ENCODE measurements at places on chromosomes 4 and X. TPM values are rescaled to one million over a fixed set of nuclear protein-coding genes. Genes with fewer than 3 reads are reported as not detected.

Gene OPRPN
- not detected for total RNA-seq

DNA sequence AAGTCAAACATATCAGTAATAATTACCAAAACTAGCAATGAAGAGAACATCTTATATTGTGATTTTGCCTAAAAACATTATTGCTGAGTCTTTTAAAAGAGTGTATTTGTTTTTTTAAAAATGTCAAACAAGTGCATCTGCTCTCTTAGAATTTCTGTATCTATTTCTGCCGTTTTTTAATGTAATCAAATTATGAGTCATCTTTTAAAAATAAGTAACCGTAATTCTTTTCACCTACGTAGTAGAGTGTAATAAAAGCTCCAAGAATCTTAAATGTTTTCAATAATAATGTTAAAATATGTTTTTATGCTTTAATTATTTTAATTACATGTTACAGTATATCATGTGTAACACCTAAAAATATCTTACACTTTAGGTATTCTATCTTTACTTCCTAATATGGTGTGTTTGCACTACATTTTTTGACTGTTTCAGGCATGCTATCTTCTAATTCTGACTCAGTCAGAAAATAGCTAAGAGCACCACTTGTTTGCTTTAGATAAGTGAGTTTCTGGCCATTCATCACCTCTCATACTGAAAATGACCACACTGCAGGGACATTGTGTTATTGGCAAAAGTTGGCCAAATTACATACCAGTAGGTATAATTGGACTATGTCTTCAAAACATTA is 368.5 kb downstream of the PCDH7 start:
- no peak for DNase-seq

Gene NIPAL1
- total RNA-seq: 0.85 TPM

Gene HS6ST2
- total RNA-seq: not detected

Gene KLHL13
- total RNA-seq: 0.36 TPM

GRCh38 chrX:39576041-39576872 is 521.5 kb downstream of the BCOR start:
- no peak for DNase-seq

Gene IL3RA
- 0.45 TPM for total RNA-seq

DNA sequence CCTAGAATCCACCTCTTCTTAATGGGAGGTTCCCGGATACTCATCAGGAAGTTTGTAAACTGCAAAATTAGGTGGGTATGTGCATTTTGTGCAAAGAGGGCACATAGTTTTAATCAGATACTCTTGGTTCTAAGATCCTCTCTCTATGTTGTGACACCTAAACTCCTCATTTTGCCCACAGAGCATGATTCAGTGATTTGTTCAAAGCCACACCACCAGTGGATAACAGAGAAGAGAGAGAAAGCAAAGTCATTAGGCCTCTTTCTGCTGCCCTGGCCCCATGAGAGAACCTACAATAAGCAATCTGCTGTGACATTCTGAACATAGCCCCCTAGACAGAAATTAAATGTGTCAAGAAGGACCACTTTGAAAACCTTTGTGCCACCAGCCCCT is 72.3 kb upstream of the STIM2 start:
- no peak for DNase-seq

GRCh38 chr4:86496094-86497080 is 97.7 kb upstream of the PTPN13 start:
- DNase-seq: no peak

DNA sequence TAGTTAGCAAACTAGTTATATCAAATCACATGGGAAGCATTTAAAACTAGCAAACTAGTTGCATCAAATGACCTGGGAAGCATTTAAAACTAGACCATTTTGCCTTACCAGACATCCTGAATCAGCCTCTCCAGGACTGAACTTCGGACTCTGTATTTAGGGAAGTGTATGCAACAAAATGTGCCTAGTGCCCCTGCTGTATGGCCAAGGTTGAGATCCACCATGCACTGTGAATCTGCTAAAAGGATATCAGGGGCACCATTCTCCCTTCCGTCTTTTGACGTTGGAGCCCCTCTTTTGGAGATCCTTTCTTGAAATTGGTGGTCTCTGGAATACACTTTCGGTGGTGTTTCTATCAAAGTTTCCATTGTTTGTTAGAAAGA is 49.5 kb downstream of the CCNI start:
- no peak for DNase-seq

- DNase-seq: peak; percentile 42
These were observed 2.7 kb upstream of the GEMIN8 start for GRCh38 chrX:14032406-14032805.

Gene METAP1
- total RNA-seq: 26.6 TPM
